ENCODE measurements at places on chromosomes 16 and 17.

DNA sequence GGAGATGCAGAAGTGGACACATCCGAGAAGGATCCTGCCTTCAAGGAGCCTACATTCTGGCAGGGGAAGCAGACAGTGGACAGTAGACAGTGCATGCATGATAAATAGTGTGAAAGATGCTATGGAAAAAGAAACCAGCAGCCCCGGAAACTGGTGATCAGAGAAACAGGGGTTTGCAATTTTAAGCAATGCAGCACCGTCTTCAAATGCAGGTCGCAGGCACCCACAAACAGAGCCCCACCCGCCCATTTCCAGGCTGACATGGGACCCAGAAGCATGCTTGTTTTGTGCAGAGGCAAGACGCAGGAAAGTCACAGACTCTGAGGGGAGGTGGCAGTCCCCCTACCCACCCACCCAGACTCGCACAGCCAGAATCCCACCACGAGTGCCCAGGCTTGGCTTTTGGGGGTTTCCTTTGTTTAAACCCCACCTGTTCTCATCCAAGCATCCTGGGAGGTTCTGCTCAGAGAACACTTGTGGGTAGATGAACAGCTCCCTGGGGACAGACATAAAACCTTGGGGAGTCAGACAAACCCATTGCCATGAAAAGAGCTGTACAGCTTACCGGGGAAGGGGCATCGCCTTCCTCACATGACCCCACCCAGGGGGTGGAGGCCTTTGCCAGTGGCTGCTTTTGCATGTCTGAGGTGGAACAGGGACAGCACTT is 114.3 kb downstream of the MGAT5B start:
- DNase-seq, result no peak

DNA sequence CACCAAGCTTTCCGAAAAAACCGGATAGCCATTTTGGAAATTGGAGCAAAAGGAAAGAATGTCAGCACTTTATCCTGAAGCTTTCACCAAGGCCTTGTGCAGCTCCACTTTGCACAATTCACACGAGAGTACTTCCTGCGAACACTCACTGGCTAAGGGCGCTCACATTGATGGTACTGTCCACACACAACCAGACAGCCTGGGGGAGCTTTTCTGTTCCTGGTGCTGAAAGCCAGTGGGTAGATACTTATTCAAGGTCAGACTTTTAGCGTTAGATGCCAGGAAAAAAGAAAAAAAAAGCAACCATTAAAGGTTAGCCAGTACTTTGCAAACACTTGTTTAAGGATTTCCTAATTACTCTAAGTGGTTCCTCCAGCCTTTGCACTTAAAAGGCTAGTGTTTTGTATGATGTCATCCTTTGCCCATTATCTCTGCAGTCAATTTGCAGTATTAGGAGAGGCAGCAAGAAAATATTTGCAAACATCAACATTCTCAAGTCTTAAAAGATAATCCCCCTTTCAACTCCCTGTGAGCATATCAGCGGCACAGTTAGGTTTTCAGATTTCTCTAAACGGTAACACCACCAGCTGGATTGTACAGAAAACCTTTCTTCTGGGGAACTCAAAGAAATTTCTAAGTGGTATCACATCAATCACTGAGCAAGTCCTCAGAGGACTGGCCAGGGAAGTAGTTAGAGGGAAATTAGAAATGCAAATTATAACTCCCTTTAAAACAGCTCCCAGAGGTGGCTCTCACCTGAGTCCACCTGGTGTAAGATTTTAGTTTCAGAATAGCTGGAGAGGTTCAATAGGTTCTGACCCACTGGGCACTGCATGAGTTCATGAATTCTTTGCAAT is 243.4 kb upstream of the IRX5 start:
- no peak for DNase-seq

GRCh38 chr17:77214743-77215142 is 74.0 kb downstream of the SEC14L1 start:
- DNase-seq, result no peak

DNA sequence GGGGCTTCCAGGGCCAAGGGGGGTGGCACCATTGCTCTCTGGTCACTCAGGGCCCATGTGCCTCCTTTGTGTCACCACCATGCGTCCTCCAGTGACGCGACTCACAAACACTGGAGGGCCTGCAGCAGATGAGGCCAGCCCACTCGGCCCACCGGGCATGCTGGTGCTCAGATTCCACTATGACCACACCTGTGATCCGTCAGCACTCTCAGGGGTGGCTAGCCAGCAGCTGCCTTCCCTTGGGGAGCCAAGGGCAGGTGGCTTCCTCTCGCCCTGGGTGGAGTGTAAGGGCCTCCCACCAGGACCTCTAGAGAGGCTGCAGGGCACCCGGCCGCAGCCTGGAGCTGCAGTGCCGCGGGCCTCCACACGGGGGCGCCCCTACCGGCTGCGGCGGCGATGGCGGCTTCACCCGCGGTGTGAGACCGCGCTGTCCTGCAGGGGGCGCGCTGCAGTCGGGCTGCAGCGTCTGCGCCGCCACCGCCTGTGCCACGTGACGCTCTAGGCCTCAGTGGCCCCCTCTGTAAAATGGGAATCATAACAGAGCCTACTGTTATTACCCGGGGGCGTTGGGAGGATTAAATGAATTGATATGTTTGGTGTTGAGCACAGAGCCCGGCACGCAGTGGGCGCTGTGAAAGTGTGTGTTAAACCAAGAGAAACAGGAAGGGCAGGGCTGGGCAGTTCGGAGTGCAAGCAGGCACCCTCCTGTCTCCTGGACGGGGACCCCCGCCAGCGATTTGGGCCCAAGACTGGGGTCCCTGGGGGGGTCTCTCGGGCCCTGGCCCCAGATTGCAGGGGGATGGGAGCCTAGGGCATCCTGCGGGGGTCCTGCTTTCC is 192.4 kb upstream of the GSE1 start:
- peak; percentile 92 for DNase-seq

DNA sequence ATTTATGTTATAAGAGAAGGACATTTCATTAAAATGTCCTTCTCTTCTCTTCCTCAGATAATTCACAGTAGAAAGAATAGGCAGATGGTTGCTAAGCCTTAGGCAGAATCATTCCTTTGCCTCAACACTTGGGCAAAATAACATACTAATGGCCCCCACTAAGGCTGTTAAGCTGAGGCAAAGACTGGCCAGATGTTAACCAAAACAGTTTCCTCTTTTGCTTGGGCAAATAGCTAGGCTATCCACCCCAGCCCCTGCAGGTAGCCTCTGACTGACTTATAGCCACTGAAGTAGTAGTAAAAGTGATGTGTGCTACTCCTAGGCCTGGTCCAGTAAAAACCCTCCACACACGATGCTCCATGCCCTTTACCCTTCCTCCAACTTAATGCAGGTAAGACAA is 55.2 kb downstream of the SPAG9 start:
- no peak for DNase-seq

GRCh38 chr17:80640366-80641084 is 95.9 kb downstream of the RPTOR start:
- no peak for DNase-seq
